Progenitor cell of endocrine pancreas (in vitro differentiated cells): ENCODE measurements at places on chromosomes 6 and 20.

DNA sequence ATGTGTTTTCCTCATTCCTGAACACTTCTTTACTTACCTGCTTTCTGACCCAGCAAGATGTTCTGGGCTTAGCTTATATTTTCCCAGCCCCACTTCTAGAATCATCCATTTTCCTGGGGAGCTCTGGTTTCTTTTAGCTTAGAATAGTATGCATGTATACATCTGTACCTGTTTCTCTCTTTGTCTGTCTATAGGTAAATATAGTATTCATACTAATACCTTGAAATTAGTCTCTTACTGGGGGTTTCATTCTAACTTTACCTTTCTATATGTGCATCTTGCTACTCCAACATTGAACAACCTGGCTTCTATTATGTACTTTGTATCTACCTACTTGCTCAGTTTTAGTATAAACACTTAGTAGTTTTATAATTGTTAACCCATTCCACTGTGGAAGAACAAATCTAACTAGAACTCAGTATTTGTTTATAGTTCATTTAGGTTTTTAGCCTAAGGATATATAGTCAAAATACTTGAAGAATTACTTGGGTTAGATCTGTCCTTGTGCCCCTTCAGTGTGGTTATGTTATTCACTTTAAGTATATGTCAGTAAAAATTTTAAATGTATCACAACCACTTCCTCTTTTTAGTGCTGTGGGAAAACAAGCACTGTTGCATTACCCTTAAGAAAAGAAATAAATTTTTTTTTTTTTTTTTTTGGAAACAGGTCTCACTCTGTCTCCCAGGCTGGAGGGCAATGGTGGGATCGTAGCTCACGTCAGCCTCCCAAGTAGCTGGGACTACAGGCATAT lies 54.0 kb downstream of the ASXL1 start:
- DNase-seq: no peak

GRCh38 chr6:78810146-78810545 lies 57.2 kb upstream of the IRAK1BP1 start:
- no peak for DNase-seq

GRCh38 chr6:127483399-127484055 lies 24.3 kb upstream of the KIAA0408 start:
- DNase-seq: no peak

GRCh38 chr20:24911461-24911860 lies 37.6 kb upstream of the CST7 start:
- no peak for DNase-seq

DNA sequence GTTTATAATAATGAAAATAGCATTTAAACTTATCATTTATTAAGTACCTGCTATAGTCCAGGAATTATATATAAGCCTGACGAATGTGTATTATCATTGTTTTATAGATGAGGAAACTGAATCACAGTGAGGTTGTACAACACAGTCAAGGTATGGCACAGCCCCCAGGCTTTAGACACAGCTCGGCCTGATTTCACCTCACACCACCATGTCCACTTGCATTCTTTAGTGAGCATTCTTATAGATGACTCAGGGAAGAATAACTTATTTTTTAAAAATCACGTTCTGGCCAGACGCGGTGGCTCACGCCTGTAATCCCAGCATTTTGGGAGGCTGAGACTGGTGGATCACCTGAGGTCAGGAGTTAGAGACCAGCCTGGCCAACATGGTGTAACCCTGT lies 289.0 kb downstream of the SYNE1 start:
- no peak for DNase-seq

- no peak for DNase-seq
These were observed 6.1 kb downstream of the KLHL31 start for GRCh38 chr6:53659458-53659857.

GRCh38 chr6:13796781-13797180 lies 17.6 kb downstream of the MCUR1 start:
- DNase-seq: no peak

GRCh38 chr6:35804996-35805736 lies at the start of gene LHFPL5:
Gene LHFPL5, plus strand, starts transcription at chr6:35805352. Its CDS starts 319 bp downstream, at chr6:35805671.
- peak; percentile 78 for DNase-seq

DNA sequence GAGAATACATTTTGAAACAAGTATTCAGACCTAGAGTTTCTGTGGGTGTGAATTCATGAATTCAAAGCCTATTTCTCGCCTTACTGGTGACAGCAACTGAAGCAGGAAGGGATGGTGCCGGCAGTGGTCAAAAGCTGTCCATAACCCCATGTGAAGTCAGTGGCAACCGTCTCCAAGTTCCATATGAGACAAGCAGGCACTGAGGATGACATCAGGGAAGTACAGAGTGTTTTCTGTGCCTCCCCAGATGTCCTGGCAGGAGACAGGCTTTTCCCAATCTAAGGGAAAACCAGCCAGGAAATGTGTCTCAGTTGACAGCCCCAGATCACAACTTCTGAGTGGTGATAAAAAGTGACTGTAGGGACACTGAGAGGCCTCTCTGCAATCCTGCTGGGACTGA lies 66.6 kb downstream of the HIVEP2 start:
- no peak for DNase-seq

DNA sequence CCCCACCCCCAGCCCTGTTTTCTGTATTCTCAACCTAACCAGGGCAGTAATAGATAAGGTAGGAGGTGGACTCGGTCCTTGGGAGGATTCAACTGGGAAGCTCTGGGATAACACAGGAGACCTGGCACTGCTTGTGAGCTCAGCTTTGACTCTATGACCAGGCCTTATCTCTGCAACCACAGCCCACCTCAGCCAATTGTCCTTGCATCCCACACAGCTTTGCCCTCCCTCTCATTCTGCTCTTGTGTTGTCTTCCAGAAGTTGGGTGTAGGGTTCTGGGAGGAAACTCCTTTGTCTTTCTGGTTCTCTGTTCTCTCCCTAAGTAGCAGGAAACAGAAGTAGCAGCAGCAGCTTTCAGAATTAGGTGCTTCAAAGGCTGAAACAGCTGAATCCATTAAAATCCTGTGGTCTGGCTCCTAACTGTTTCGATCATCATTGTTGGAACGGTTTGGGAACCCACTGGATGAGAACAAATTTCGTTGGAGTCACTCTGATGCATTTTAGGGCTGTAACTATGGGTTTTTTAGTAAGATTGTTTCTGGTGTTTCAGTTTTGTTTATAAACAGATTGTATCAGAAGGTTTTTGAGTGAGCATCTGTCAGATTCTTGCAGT lies 32.4 kb upstream of the SNX9 start:
- no peak for DNase-seq

DNA sequence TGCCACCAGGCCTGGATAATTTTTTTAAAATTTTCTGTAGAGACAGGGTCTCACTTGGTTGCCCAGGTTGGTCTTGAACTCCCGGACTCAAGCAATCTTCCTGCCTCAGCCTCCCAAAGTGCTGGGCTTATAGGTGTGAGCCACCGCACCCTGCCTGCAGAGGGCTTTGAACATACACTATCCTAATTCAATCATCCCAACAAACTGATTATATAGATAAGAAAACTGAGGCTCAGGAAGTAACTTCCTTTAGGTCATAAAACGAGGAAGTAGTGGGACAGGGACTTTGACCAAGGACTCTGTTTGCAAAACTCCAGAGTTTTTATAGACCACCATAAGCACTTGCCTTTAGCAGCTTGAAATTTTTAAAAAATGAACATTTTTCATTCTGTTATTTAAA lies 5.0 kb upstream of the BANF2 start:
- DNase-seq: no peak

GRCh38 chr20:61320691-61321425 lies 68.8 kb downstream of the CDH4 start:
- DNase-seq: no peak

- DNase-seq: no peak
These were observed 73.7 kb downstream of the RPP40 start for GRCh38 chr6:4930025-4930691.

DNA sequence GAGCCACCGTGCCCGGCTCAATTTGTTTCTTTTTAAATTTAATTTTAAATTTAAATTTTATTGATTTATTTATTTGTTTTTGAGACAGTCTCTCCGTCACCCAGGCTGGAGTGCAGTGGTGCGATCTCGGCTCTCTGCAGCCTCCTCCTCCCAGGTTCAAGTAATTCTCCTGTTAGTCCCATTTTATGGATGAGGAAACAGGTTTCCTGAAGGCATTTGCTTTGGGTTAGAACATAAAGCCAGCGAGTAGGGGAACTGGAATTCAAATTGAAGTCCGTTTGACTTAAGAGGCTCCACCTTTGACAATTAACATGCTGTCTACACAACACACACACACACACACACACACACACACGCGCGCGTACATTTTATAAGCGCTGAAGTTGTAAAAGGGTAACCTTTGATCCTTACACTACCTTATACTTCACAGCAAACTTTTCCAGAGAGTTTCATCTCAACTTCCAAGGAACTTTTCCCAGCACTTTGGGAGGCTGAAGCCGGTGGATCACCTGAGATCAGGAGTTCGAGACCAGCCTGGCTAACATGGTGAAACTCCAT lies 232.0 kb downstream of the BCAS1 start:
- DNase-seq: no peak

- DNase-seq: no peak
These were observed 1.4 kb upstream of the NRN1 start for GRCh38 chr6:6008089-6008647.

- peak; percentile 30 for DNase-seq
These were observed 7.4 kb upstream of the INSM1 start for GRCh38 chr20:20360464-20360863.

DNA sequence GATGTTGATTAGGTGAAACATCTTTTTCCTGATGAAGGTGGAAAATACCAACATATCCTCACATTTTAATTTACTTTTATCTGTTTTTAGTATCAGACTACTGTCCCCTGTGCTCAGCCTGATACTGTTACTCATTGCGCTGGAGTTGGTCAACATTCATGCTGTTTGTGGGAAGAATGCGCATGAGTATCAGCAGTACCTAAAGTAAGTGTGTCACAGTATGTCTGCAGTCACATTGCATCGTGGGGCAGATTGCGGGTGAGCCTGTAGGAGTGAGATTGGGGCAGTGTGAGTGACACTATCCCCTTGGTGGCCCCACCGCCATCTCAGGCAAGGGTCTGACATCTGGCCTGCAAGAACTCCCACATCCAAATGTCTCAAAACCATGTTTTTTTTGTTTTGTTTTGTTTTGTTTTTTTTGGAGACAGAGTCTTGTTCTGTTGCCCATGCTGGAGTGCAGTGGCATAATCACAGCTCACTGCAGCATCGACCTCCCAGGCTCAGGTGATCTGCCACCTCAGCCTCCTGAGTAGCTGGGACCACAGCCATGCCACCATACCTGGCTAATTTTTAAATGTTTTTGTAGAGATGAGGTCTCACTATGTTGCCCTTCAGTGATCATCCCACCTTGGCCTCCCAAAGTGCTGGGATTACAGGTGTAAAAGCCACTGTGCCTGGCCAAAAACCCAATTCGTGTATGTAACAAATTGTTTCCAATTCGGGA lies 27.8 kb downstream of the ERMARD start:
- DNase-seq: no peak

- DNase-seq: no peak
These were observed 43.7 kb downstream of the JAG1 start for GRCh38 chr20:10629946-10630650.
